ENCODE measurements at places on chromosomes 5 and 9.

GRCh38 chr5:31404325-31404724 lies 127.6 kb downstream of the DROSHA start:
- DNase-seq: no peak

DNA sequence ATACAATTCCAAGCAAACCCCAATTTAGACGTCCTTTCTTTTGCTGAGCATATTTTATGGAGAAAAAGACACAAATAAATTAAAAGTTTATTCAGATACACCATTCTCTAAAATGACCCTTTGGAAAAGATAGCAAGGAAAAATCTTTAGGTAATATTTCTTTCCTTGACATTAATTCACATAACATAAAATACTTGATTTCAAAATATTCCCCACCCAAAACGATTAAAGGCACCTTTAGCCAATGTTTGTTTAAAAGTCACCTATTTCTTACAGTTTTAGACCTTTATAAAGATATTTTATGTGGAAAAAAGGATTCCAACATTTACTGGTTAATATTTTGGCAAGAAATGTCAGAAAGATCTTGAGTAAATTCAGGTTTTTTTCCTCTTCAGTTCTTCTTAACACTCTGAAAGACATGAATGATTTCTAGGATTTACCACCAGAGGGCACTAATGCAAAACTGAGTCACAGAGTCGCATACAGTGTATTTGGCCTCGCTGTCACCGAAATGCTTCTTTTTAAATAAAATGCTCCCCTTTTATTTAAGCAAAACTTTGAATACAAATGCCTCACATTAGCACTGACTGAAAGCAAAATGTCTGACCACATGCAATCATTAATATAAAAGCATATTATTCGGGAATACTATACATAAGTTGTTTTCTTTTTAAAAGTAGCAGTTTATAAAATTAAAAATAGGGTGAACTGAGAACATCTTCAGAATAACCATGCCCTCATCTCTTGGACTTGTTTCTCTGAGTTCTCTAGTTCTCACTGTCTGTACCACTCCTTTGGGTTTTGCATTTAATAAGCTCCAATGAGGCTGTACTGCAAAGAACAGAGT lies 122.5 kb downstream of the SLC1A3 start:
- DNase-seq: peak; percentile 68

DNA sequence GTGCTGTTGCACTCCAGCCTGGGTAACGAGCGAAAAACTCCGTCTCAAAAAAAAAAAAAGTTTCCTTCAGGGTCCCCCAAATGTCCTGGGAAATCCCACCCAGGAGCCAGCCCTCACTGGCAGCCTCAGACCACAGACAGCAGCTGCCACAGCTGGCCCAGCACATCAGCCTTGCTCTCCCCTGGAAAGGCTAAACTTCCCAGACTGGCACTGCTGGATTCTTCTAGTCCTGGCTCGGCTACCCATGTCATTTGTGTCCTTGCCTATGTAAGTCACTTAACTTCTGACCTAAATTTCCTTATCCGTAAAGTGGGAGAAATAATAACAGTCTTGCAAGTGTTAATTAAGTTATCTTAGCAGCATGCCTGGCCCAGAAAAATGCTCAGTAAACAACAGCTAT lies 8.6 kb upstream of the PRRC2B start:
- DNase-seq: no peak

- no peak for DNase-seq
Observed at GRCh38 chr5:1405539-1406530, 39.4 kb downstream of the SLC6A3 start.

GRCh38 chr5:68436686-68437520 lies 221.3 kb downstream of the PIK3R1 start:
- no peak for DNase-seq

- no peak for DNase-seq
Observed at GRCh38 chr5:1013238-1013947, 4.8 kb downstream of the NKD2 start.

- DNase-seq: no peak
Observed at GRCh38 chr5:81283976-81284375, 17.4 kb upstream of the ZCCHC9 start.

GRCh38 chr5:173247041-173247440 lies 12.0 kb upstream of the NKX2-5 start:
- DNase-seq: no peak

GRCh38 chr5:40442346-40442745 lies 237.4 kb upstream of the PTGER4 start:
- no peak for DNase-seq

- no peak for DNase-seq
Observed at GRCh38 chr9:89466451-89467277, 31.2 kb downstream of the SEMA4D start.

DNA sequence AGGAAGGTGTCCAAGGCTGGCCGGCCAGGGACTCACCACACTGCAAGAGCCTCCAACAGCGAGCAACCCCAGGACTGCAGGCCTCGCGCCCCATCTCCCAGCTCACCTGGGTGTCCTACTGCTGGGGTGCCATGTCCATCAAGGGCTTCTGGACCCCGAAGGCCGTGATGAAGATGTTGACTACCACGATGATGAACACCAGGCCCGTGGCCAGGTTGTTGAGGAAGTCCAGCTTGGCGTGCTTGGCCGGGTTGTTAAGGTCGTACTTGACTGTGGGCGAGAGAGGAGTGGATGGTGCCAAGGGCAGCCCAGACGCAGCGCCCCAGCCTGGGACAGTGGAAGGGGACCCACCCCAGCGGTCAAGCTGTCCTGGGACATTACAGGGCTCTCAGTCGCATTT lies 9.3 kb downstream of the NINJ1 start:
- no peak for DNase-seq

DNA sequence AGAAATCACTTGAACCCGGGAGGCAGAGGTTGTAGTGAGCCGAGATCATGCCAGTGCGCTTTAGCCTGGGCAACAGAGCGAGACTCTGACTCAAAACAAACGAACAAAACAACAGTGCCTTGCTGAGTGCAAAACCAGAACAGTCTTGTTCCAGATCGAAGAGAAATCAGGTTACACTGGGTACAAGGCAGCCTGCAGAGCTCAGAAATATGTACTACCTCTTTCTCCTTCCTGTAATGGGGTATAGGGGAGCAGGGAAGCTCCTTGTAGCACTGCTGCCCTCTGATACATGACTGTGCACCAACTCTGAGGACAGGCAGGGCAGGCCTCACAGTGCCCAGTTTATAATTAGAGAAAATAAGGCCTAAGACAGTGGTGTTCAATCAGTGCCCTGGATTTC lies 24.7 kb downstream of the TBC1D2 start:
- DNase-seq: no peak

DNA sequence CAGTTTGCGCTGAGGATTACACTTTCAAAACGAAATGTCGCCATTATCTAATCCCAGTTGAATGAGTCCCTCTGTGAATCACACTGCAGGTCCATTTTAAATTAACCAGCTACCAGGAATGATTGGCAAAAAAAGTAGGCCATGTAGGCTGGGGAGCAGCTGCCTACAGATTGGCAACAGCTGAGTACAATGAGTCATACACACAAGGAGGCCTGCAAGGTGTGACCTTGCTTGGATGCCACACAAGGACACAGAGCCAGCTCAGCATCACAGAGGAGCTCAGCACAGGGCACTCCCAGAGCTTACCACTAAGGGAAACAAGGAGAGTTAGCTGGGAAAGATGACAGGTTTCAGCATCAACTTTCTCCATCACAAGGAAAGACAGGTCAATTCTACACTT lies 12.9 kb downstream of the HAVCR1 start:
- no peak for DNase-seq

GRCh38 chr9:26892251-26893029 lies at the start of gene CAAP1:
Gene CAAP1 (minus strand): TSS chr9:26892802. CDS start chr9:26892715, 87 bp downstream.
- DNase-seq: peak; percentile 94

GRCh38 chr5:73935719-73936118 lies 309.7 kb downstream of the ARHGEF28 start:
- DNase-seq: no peak

GRCh38 chr5:73448463-73449136 lies at the start of gene FOXD1:
Gene FOXD1 (minus strand): TSS chr5:73448777. CDS start chr5:73448362, 415 bp downstream.
- peak; percentile 81 for DNase-seq

DNA sequence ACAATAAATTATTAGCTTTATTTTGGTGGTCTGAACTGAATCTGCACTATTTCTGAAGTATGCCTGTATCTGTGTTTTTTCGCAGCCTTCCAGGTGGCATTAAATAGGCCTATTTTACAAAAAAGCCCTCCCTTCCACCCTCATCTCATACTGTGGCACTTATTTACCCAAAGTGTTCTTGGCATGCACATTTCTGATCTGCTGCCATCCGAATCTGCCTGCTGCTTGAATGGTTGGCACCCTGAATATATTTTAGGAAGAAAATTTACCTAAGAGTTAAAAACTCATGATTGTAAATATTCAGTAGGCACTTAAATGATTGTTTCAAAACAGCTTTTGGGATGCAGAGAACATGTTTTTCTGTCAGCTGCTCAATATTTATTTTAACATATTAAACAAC lies 150.1 kb downstream of the SLC28A3 start:
- DNase-seq: no peak

DNA sequence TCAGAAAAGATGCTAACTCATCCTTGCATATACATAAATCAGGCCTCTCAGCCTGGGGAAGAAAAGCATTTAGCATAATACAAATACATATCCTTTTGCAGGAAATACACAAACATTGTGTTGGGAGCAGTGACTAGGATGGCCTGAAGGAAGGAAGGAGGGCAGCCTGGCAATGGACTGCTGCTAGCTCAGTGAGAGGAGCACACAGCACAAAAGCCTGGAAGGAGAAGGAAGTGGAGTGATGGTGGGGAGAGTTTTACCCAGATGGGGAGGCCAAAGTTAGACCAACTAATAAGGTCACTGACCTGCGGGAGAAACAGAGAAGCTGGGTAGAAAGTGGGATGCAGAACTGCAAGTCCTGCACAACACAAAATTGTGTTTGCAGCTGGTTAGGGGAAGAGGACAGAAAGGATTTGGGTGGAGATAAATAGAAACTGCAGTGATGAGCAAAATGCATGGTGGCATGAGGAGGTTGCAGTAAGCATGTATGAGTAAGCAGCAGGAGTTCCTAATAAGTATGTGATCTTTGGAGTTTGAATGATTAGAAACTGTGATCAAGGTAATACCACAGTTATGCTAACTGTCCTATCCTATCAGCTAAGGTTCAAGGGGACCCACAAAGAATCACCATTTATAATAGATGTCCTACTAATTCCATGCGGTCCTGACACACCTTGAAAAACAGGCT lies 39.5 kb downstream of the SEMA6A start:
- no peak for DNase-seq

DNA sequence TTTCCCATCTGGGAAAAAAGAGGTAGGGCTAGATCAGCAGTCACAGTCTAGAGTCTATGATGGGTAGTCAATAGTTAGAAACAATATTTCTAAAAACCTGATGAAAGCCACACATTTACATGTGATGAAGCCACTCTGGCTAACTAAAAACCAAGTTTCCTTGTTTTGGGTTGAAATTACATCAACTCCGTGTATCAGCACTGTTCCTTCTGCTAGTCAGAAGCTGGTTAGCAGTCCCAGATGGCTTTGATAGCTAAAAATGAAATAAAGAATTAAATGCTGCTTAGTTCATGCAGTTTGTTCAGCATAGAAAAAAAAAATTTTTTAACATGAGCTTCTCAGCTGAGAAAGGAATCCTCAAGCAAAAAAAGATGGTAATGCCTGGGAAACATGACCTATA lies 136.7 kb downstream of the FAM114A2 start:
- DNase-seq: no peak

GRCh38 chr5:41335596-41336181 lies 122.4 kb upstream of the C6 start:
- DNase-seq: peak; percentile 21

DNA sequence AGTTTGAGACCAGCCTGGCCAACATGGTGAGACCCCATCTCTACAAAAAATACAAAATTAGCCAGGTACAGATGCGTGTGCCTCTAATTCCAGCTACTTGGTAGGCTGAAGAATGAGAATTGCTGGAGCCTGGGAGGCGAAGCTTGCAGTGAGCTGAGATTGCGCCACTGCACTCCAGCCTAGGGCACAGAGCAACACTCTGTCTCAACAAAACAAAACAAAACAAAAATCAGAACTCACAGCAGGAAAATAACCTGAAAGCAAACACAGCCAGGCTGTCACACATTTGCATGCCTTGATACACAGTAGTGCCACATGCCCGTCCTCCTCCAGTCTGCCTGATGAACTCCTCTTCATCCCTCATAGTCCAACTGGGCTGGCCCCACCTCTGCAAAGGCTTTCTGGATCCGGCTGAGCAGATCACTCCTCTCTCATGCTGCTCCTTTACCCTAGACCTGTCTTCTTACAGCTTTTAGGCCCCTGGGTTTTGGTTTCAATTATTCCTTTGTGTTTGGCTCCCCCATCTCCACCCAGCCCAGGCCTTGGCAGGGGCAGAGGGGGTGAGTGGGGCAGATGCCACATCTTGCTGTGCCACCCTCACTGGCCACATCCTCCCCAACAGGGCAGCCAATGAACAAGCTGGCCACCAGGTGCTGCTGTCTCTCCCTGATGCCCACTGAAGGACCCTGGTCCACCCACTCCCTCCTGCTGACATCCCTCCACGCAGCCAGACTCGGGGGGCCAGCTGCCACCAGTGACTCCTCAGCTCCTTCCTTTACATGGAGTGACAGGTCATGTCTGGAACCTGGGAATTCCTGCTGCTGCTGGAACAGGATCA lies 62.0 kb upstream of the GGTA1 start:
- DNase-seq: no peak

GRCh38 chr5:171506951-171507350 lies 87.5 kb downstream of the FGF18 start:
- DNase-seq: no peak

DNA sequence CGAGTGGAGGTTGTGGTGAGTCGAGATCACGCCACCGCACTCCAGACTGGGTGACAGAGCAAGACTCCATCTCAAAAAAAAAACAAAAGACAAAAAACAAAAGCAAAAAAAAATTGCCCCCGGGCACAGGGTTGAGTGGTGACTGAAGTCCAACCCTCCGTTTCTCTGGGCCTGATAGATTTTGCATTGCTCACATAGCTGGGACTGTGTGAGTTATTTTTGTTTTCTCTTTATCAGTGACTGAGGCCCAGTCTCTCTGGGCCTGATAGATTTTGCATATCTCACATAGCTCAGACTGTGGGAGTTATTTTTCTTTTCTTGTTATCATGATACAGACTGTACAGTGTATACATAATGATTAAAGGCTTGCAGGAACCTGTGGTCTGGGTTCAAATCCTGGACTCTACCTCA lies 2.6 kb upstream of the SLC28A3 start:
- no peak for DNase-seq

DNA sequence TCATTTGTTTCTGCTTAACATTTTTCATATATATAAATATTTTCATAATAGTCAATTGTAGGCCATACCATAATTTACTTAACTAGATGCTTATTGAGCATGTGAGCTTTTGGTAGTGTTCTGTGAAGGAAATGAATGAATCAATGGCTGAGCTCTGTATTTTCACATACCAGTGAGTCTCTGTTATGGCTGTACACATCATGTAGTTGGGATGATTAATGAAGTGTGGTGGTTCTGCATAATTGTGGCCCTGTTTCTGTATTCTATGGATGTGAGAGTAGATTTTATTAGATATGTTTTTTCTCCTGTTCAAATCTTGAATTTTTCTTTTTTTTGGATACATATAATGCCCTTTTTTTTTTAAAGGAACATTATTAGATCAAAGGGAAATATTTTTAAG lies 56.2 kb downstream of the CTNNA1 start:
- DNase-seq: no peak

- DNase-seq: no peak
Observed at GRCh38 chr5:175687231-175687701, 29.4 kb downstream of the HRH2 start.

Measured in hindlimb muscle (tissue), 1 donor.